ENCODE measurements at places on chromosomes 5 and 9.

DNA sequence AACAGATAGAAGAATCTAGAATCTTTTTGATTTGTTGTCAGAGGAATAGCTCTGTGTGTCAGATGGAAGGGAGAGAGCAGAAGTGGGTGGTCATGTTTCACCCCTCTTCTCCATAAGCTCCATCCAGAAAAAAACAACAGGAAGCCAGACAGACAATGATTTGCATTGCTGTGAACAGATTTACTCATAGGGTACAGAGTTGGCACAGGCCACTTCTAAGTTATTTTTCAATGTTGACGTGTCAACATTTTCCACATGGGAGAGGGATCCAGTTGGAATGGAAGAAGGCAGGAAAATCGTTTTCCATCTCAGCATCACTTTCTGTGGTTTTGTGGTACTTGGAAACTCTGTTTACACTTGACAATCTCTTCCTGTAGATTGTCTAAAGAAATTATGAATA is 86.7 kb downstream of the INSYN2B start:
- no peak for DNase-seq

GRCh38 chr5:163963881-163964280 is 458.5 kb downstream of the MAT2B start:
- DNase-seq: peak; percentile 92

GRCh38 chr9:20316372-20316771 is 305.9 kb downstream of the MLLT3 start:
- no peak for DNase-seq

DNA sequence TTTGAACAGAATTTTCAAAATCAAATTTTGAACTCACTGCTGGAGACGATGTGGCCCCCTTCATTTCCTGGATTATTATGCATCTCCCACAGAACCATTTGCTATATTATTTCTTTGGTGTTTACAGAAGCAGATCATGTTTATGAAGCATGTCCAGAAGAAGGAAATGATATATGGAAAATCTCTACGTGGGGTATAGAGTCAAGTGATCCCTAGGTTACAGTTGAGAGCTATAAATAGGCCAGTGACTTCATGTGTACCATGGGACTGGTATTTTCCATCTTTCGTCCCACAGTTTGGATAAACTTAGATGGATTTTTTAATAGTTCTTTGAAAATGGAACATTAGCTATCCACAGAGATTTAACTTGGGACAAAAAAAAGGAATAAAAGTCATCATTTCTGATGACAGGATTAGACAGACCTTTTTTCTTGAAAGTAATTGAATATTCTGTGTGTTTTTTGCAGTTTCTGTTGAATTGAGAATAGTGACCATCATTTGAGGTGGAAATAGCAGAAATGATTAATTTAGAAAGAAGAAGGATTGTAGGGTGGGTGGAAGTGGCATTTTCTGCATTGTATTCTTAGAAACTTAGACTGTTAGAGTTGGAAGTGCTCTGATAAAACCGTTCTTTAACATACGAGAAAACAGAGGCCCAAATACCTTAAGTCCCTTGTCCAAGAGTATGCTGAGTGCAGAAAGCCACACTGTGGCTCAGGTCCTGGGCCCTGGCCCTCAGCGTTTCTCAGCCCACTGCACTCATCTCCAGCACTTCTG is 136.4 kb downstream of the PIP5K1B start:
- no peak for DNase-seq

- no peak for DNase-seq
Observed at GRCh38 chr5:118554981-118555380, 433.4 kb downstream of the DTWD2 start.

DNA sequence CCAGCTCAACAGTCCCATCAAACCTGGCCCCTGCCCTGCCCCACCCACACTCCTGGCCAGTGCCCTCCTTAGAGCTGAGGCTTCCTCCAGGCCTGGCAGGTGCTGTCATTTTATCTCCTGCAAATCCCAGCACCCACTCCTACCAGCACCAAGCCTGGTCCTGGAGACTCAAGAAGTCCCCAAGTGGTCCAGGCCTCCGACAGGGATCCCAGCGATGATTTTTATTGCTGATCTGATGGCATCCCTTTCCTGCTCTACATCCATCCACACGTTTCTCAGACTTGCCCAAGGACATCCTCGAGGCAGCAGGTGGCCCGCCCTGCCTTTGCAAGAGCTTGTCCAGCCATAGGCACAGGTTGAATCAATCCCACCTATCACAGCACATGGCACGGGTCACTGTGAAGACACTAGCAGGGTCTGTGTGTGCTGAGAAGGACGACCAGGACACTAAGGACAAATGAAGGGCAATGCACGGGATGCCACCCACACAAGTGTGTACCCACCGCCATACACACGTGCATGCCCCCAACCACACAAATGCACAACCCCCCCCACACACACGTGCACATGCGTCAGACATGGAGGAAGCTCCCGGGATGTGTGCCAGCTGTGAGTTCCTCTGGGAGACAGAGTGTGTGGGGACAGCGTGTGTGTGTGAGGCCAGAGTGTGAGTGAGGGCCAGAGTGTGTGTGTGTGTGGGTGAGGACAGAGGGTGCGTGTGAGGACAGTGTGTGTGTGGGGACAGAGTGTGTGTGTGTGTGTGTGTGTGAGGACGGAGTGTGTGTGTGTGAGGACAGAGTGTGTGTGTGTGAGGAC is 62.4 kb upstream of the UBAC1 start:
- DNase-seq: no peak

GRCh38 chr5:89560696-89561095 is 677.7 kb upstream of the MEF2C start:
- DNase-seq: no peak

DNA sequence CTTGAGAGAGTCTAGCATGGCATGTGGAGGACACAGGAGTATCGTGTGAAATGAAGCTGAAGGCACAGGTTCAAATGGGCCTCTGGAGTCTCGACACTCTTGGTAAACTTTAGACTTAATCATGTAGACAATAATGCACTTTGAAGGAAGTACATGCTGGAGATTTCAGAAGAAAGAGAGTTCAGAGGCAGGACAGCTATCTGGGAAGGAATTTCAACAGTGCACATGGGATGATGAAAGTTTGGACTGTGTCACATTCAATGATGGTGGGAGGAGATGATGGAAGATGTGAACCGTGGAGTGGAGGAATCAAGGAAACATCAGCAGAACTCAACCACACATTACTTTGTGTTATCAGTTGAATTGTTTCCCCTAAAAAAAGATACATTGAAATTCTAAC is 88.6 kb upstream of the PAPPA start:
- DNase-seq: no peak

- DNase-seq: peak; percentile 50
Observed at GRCh38 chr5:173745123-173745522, 128.7 kb upstream of the BOD1 start.

DNA sequence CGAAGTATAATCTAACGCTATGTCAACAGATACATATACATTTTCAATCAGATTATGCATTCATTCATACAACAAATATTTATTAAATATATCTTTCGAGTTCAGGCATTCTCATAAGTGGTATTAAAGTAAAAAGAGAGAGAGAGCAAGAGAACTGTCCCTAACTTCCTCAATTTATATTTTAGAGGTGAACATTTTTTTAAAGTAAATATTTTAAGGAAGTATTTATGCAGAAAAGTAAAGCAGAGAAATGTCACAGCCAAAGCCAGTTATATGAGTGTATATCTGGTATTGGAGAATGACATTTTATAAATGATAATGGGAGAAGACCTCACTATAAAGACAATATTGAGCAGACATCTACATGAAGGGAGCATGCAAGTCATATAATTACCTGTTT is 667.3 kb upstream of the CDH9 start:
- DNase-seq: no peak

DNA sequence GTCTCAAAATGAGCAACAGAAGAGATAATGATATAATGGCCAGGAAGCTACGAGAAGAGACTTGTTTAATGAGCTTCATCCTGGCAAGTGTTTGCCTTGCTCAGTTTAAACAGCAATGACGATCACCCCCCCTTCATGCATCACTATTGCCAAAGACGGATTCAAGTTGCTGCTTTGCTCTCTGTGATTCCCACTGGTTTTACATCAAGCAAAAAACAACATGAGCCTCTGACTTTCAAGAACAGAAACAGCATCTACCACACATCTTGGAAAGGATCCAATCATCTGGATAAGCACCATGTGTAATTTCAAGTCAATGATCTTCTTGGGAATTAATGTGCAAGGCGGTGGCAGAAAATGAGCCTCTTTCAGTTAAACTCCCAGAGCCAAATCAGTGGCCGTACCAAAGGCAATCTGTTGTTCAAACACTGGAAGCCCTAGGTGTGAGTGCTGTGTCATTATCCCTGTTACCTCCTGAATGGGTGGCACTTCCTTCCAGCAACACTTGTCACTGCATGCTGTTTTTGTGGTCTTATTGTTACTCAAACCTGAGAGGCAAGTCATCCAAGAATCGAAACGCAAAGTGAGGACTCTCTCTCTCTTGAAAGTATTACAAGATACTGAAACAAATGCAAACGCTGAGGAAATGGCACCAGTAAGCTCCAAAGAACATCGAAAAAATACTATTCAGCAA is 72.8 kb downstream of the MED27 start:
- no peak for DNase-seq

GRCh38 chr5:43664501-43665040 is 61.6 kb downstream of the NNT start:
- DNase-seq: no peak

- no peak for DNase-seq
Observed at GRCh38 chr9:34611251-34611810, 566 bp downstream of the RPP25L start.

- peak; percentile 6 for DNase-seq
Observed at GRCh38 chr9:129878291-129878690, 43.0 kb downstream of the USP20 start.

GRCh38 chr5:66617991-66618768 is 22.0 kb downstream of the MAST4 start:
- DNase-seq: no peak

GRCh38 chr9:83649515-83649914 is 26.6 kb downstream of the IDNK start:
- DNase-seq: no peak

- peak; percentile 22 for DNase-seq
Observed at GRCh38 chr9:126009047-126009446, 261.9 kb downstream of the PBX3 start.

- no peak for DNase-seq
Observed at GRCh38 chr5:140186267-140186671, 11.3 kb downstream of the CYSTM1 start.

GRCh38 chr9:118568704-118569103 is 800.5 kb downstream of the BRINP1 start:
- no peak for DNase-seq

GRCh38 chr5:150009671-150010387 is 9.3 kb downstream of the HMGXB3 start:
- no peak for DNase-seq

- no peak for DNase-seq
Observed at GRCh38 chr5:103452089-103452488, 110.5 kb downstream of the NUDT12 start.

DNA sequence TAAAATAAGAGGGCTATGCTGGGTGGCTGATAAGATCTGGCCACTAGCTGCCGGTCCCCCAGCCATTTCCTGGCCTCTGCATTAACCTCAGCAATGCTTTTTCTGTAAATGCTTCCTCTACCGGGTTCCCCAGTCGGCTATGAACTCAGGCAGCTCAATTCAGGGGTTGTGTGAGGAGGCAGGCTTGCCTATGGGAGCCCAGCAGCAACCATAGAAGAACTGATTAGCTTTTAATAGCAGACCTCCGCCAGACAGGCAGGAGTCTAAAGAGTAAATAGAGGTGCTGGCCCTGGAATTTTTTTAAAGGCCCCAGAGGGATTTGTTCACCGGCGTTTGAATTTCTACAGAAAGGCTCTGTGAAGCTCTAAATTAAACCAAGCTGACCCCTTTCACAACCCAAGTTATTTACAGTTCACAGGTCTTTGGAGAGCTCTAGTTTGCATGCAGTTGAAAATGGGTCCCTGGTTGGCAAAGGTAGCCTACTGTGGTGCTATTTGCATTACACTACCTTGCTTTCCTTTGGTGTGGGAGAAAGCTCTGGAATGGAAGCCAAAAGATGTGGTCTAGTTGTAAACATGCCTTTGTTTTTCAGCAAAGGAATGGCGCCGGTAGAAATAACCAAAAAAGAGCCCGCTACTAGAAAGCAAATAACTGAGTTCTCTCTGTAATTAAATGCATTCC is 289.7 kb upstream of the SEMA6A start:
- peak; percentile 27 for DNase-seq

- no peak for DNase-seq
Observed at GRCh38 chr5:174148721-174149120, 103.2 kb downstream of the NSG2 start.

- DNase-seq: no peak
Observed at GRCh38 chr9:129988607-129989361, 54.2 kb downstream of the FNBP1 start.

GRCh38 chr5:95072281-95072680 is 212.6 kb downstream of the MCTP1 start:
- no peak for DNase-seq

GRCh38 chr9:79807971-79808370 is 236.2 kb downstream of the TLE4 start:
- DNase-seq: no peak

GRCh38 chr5:174827558-174827957 is 103.2 kb downstream of the MSX2 start:
- no peak for DNase-seq

DNA sequence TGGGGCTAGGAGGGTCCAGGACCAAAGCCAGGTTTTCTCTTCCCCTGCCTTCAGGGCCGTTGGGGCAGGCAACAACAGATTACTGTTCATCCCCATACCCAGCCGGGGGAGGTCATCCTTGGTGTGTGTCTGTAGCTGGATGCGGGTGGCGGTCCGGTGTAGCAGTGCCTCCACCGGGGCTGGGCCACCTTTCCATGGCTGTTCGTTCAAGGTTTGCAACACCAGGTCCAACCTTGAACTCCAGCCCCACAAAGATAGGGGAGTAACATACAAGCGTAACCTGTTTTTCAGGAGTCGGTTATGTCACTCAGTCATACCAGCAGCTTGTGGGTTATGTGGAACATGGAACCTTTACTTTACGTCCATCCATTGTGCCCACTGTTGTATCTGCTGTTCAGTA is 58.5 kb upstream of the FAM120A start:
- DNase-seq: no peak

DNA sequence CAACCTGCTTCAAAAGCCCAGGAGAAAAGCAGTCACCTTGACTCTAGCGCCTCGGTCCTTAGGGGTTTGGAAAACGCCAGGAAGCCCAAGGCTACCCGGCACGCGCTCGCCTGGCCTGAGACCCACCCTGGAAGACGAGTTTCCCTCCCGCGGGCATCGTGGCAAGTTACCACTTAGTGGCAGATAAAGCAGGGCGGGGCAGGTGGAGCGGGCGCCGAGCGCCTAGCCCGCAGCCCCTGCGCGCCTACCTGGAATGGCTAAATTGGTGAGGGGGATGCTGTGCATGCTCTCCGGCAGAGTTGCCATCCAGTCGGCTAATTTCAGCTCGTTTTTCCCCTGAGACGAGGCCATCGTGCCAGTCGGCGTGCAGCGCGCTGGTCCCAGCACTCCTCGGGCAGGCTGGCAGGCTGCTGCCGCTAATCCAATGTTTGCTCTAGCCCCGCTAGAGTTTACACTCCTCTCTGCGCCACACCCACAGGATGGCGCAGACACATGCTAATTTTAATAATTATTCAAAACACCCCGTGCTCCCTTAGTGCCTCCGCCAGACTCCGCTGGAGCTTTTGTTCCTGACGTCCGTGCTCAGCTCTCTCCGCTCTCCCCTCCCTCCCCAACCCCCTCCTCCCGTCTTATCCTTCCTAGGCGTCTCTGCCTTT is at the start of gene PLCXD3:
Gene PLCXD3 (minus strand): TSS at position 426 of the 656 bp plus-strand sequence. CDS start 75 bp downstream, at position 351.
- DNase-seq: no peak

All from NB4 (cell line).